Stimulated activated CD4-positive, alpha-beta T cell treated with anti-CD3 and anti-CD28 coated beads, Interleukin-1b, Interleukin-23, amount 100 ng/mL, for 1 hour (primary cell): ENCODE measurements at places on chromosomes 11 and 22.

GRCh38 chr11:16607675-16608644 lies 130.5 kb upstream of the C11orf58 start:
- no peak for DNase-seq

GRCh38 chr11:23013509-23013908 lies 153.2 kb upstream of the CCDC179 start:
- DNase-seq, result no peak

- DNase-seq, result no peak
Measured at GRCh38 chr11:38461751-38462150, 1863.7 kb upstream of the RAG2 start.

DNA sequence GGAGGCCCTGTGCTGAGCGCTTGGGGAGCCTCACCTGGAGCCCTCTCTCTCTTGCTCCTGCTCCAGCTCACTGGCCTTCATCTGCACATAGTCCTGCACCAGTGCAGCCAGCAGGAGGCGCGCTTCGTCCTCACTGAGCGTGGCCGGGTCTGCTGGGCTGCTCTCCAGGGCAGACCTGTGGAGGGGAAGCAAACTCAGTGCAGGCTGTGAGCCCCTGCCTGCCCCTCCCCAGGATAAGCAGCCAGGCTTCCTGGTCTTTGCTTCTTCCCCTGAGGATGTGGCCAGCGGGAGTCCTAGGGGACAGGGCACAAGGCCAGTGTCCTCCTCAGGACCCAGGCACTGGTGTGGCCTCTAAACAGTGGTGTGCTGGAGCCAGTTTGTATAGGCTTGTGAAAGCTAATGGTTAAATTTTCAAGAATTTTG lies 2.2 kb downstream of the CALCA start:
- DNase-seq, result no peak

DNA sequence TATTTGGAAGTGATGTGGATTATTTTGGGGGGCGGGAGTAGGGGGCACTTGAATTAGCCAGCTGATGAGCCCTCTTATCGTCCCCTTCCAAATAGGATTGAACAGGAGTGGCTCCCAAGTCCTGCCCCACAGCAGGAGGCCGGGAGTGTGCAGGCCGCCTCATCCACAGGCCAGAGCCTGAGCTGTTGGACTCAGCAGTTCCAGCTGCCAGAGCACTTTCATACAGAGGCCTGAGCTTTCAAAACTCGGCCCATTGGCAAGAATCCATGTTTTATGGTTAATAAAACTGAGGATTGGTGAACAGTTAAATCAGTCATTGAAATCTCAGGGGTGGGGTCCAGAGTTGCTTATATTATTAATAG lies 9.6 kb downstream of the FAM118A start:
- no peak for DNase-seq

GRCh38 chr22:28072066-28072465 lies 153.0 kb upstream of the PITPNB start:
- no peak for DNase-seq

DNA sequence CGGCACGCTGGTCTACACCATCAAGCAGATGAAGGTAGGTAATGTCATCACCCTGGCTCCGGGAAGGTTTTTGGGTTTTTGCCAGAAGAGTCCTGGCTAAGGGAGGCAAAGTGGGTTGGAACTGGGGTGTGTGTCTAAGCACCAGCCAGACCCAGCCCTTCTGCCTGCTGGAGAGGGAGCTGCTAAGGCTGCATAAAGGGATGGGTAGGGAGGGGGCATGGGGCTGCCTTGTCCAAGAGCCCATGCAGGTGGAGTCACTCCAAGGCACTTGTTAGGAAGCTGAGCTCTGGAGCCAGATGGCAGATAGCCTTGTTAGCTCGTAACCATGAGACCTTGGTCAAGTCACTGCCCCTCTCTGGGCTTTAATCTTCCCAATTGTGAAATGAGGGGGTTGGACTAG lies 48.0 kb downstream of the TIMP3 start:
- no peak for DNase-seq

DNA sequence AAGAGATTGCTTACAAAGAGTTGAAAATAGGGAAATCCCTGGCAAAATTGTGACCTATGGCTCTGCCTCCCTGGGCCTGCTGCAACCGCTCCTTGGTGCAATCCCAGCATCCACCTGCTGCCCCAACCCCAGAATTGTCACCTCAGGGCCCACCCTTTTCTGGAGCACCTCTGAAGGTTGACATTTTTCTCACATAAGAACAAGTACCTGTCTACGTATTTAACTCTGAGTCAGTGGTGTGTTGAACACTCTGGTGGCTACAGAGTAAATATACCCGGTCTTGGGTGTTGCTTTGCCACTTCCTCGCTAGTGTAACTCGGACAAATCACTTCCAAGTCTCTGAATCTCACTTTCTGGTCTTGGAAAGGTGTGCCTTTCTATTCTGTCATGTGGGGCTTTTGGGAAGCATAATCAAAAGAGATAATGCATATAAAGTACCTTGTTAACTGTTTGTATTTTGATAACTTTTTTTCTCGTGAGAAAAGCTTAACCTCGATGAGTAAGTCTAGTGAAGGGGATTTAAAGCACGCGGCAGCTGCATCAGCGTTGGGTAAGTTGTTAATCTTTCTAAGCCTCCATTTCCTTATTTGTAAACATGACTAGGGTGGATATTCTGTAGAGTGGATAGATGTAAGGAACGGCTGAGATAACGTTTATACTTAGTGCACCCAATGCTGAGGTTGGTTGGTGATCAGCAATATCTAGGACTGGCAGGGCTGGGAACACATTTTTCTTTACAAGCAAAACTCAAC lies 881.2 kb downstream of the OPCML start:
- DNase-seq, result no peak

- no peak for DNase-seq
Measured at GRCh38 chr22:39449708-39450107, 7.1 kb upstream of the MGAT3 start.

- no peak for DNase-seq
Measured at GRCh38 chr11:27420722-27421572, 51.6 kb downstream of the LGR4 start.

DNA sequence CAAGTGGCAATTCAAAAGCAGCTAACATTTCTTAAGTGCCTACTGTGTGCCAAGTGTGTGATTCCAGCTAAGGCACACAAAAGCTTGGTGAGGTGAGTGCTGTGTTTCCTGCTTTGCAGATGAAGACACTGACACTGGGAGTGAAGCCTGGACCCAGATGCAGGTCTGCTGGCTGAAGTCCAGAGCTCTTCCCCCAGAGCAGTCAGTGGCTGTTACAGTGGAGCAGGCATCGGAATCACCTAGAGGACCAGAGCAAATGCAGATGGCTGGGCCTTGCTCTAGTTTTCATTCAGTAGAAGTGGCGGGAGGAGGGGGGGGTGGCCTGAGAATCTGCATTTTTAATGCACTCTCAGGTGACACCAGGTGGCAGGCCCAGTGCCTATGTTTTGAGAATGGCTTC lies 342.3 kb downstream of the CADM1 start:
- no peak for DNase-seq
